Activated naive CD8-positive, alpha-beta T cell treated with anti-CD3 and anti-CD28 coated beads for 36 hours (primary cell): ENCODE measurements at places on chromosomes 7 and 10. TPM values are rescaled to one million over a fixed set of nuclear protein-coding genes. Genes with fewer than 3 reads are reported as not detected.
A peak's percentile ranks its signal among the peaks of the same experiment; 100 is the strongest.

The TEX36 gene
- not detected for total RNA-seq

The ZNHIT1 gene
- 38.5 TPM for total RNA-seq

The CFAP46 gene
- total RNA-seq = 1.5 TPM

DNA sequence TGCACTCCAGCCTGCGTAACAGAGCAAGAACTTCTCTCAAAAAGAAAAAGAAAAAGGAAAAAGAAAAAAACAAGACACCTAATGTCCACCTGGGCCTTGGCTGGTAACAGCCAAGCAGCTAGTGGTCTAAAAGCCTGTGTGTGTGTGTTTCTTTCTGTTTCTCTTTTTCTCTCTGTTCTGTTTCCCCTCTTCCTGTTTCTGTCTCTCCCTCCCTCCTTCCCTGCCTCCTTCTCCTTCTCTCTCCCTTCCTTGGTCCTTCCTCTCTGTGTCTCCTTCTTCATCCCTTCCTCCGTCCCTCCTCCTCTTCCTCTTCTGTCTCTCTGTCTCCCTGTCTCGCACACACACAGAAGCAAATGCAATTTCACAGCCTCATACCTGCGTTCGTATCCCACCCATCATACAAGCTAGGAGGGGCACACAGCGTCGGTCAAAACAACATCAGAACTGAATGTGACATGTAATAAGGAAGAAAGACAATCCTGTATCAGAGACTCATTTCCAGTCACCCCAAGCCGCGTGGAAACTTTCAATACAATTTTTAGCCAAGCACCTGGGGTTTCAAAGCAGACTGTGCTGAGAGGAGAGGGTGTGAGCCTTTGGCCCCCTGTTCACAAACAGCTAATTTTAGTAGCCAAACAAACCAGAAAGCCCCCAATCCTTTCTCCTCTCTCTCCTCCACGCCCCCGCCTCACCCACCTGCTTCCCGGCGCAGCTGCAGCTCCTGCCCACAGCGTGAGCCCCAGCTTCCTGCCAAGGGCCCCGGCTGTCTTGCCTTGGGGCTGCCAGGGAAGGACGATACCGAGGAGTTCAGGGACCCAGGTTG, 50.2 kb upstream of the GNA12 start:
- no peaks in the 10 kb centered on the region for H3K27me3 ChIP-seq
- no peaks in the 10 kb centered on the region for H3K36me3 ChIP-seq
- H3K4me1 ChIP-seq = peaks cover 27% of the 10 kb centered on the region
- H3K27ac ChIP-seq = peak overlapping the region; percentile 96
- DNase-seq = peak; percentile 81

DNA sequence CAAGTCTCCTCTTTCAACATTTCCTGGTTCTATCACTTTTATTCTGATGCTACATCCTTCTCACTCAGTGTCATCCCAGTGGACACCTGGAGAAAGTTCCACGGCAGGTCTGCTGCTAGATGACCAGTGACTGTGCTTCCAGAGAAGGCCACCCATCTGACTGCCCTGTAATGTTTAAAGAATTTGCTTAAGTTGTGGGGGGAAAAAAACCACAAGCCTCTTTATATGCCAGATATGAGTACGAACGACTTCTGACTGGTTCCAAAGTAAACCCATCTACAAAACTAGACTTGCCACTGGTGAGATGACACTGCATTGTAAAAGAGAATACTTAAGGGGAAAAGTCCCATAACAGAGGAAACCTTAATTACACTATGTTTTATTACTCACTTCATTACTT, 69.6 kb upstream of the VWC2 start:
- H3K4me1 ChIP-seq = no peaks in the 10 kb centered on the region
- no peaks in the 10 kb centered on the region for H3K36me3 ChIP-seq
- no peak for DNase-seq

DNA sequence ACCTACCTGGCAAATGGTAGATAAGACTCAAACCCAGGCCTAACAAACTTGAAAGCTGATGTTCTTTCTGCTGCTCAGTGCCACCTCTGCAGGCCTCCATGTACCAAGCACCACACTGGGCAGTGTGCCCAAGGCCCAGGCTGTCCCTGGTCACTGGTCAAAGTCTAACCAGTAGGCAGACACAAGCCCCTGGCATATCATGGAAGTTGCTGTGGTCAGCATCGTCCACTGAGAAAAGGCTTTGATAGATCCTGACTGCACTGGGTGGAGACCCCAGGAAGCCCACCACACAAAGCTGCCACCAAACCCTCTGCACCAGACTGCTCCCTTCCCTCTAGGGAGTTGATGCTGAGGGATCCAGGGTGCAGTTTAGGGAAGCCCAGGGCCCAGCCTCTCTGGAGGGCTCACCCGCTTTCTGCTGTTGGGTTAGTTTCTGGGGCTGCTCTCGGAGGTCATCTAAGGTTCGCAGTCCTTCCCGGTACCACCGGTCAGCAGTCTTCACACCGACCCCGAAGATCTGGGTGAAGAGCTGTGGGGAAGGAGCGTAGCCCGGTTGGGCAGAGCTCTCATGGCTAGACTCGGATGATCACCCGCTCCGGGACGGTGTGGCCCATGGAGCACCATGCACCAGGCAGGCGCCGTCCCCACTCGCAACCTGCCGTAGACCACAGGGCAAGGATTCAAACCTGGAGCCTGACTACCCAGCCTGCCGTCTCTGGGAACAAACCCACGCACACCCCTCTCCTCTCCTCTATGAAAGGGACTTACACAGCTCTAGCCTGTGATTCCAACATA, 6.0 kb downstream of the POLM start:
- DNase-seq = no peak
- H3K27me3 ChIP-seq = no peaks in the 10 kb centered on the region
- no peak overlapping the region for H3K27ac ChIP-seq
- peaks cover 41% of the 10 kb centered on the region for H3K4me1 ChIP-seq
- peaks cover 40% of the 10 kb centered on the region for H3K36me3 ChIP-seq
- no peak overlapping the region for H3K4me3 ChIP-seq

DNA sequence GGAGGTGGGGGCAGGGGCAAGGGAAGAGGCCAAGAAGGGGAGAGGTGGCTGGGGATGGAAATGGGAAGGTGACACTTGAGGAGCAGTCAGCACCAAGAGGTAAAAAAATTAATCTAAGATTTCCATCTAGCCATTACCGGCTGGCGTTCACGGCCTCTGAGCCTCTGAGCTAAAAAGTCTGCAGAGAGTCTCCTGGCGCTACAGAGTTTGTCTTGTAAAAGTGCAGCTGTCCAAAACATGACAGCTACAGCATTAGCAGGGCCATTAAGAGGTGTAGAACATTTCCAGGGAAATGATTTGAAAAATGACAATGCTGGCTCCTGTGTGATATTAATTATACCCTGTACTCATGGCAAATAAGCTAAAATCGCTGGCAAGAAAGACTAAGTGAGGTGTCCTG, 167.6 kb downstream of the LRMDA start:
- no peaks in the 10 kb centered on the region for H3K4me1 ChIP-seq
- H3K27ac ChIP-seq = no peak overlapping the region
- H3K27me3 ChIP-seq = peaks cover 30% of the 10 kb centered on the region
- DNase-seq = no peak
- no peak overlapping the region for H3K4me3 ChIP-seq
- no peaks in the 10 kb centered on the region for H3K36me3 ChIP-seq

- no peak for DNase-seq
- H3K4me1 ChIP-seq = no peaks in the 10 kb centered on the region
- no peak overlapping the region for H3K27ac ChIP-seq
These were observed 152.3 kb downstream of the NEBL start for GRCh38 chr10:20744821-20745220.
